ENCODE measurements at places on chromosomes 4 and X.

GRCh38 chrX:16892504-16893362, 22.6 kb upstream of the RBBP7 start:
- DNase-seq = peak; percentile 21

DNA sequence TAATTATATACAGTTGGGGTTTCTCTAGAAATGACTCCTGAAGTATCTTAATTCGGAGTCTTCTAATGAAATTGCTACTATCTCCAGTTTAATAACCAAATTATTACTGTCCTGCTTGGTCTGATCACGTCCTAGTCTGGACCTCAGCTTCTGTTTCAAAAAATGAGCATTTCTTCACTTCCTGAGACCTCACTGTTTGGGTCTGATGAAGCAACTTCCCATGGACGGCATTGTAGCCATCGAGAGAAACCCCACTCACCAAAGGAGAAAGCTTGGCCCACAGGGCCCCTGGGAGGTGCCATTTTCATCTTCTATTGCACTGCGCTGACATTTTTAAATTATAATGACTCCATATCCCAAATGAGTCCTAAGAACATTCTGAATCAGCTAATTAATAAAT, 178.0 kb downstream of the MGST2 start:
- DNase-seq = no peak

DNA sequence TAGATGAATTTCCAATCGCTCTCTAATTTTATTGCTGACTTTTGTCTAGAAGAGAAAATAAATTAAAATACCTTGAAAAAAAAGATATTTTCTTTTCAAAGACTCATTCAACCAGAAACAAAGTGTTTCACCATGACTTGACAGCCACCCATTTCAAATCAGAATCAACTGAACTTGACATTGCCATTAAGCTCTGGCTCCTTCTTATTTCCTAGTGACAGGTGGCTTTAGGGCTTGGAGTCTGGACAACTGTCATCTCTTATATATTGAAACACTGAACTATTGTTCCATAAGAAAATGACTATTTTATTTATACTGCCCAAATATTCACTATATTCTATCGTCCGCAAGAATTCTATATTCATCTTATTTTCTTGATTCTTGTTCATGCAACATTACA, 229.2 kb downstream of the SLC39A8 start:
- no peak for DNase-seq

GRCh38 chr4:166602068-166602467, 632.2 kb downstream of the SPOCK3 start:
- no peak for DNase-seq

DNA sequence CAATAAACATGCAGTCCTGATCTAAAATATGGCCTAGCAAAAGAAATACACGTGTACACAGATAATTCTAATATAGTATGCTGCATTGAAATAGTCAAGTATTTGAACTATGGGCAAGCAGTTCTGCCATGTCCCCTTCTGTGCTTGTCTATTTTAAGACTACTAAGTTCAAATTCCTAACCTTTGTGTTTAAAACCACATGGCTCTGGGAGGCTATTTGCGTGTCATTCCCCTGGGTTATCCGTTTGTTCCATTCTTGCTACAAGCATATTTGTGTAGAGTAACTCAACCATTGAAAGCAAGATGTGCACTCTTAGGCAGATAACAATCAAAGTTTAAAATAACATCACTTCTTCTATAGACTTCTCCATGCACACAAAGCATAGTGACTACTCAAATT, 25.4 kb upstream of the TBC1D1 start:
- no peak for DNase-seq

DNA sequence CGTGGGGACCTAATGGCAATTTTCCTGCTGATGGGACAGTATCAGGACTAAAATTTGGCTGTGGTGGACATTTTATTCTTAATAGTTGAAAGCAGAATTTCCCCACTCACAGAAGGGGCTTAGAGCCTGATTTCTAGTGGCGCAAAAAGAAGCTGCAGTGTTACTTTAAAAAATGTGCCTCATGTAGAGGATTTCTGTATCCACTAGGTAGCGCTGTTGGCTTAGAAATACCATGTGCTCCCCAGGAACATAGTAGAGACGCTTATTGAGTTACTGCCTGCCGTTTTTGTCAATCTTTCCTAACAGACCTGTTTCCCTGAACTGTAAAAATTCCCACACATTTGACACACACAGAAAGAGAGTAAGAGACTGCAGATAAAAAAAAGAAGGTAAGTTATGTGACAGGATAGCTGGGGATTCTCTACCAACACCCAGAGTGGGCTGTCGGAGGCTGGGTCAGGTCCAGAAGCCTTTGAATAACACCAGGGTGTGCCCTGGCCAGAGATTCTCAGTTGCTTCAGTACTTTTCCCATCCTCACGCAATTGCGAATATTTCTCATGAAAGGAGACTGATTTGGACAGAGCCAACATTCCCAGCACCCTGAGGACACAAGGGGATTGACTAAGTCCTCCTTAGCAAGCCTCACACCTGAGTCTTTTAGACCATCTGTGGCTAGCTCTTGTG, 88.4 kb downstream of the ZXDA start:
- DNase-seq = peak; percentile 10

DNA sequence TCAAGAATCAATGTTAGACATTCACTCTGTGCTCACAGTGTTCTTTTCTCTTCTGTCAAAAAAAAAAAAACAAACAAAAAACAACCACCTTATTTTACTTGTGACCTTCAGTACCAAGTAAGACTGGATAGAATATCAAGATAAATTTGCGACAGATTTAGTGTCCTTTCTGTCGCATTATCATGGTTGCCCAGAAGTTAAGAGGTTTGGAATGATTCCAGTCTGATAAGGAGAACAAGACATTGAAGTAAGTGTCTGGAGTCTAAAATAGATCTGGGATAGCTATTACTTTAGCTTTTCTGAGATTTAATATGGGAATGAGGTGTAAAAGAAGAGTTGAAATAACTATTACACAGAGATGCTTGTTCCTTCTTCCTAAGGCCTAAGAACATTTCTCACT, 31.7 kb downstream of the SNCA start:
- no peak for DNase-seq

DNA sequence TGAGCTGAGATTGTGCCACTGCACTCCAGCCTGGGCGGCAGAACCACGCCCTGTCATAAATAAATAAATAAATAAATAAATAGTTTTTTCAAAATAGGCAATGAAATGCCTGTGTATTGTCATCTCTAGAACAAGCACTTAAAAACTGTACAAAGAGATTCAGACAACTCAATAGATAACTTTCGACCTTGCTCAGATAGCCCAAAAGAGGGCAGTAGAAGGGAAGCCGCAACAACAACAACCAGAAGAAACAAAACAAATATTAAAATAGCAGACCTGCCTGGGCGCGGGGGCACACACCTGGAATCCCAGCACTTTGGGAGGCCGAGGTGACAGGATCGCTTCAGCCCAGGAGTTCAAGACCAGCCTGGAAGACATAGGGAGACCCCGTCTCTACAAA, 9.4 kb upstream of the CLDN34 start:
- no peak for DNase-seq

- DNase-seq = no peak
Observed at GRCh38 chr4:129264008-129264657, 168.2 kb downstream of the C4orf33 start.

DNA sequence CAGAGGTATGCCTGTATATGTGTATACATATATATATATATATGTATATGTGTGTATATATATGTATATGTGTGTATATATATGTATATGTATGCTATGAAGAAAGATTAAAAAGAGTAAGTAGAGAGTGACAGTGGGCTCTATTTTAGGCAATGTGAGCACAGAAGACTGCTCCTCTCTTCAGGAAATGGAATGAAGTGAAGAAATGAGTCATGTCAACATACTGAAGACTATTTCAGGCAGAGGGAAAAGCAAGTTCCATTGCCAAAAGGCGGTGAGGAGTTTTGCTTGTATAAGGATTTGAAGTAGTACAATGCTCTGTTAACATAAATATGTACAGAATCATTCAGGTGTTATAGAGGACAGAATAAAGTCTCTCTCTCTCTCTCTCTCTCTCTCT, 773.2 kb upstream of the FTHL17 start:
- no peak for DNase-seq

GRCh38 chr4:7626531-7626930, 191.8 kb upstream of the PSAPL1 start:
- DNase-seq = no peak

DNA sequence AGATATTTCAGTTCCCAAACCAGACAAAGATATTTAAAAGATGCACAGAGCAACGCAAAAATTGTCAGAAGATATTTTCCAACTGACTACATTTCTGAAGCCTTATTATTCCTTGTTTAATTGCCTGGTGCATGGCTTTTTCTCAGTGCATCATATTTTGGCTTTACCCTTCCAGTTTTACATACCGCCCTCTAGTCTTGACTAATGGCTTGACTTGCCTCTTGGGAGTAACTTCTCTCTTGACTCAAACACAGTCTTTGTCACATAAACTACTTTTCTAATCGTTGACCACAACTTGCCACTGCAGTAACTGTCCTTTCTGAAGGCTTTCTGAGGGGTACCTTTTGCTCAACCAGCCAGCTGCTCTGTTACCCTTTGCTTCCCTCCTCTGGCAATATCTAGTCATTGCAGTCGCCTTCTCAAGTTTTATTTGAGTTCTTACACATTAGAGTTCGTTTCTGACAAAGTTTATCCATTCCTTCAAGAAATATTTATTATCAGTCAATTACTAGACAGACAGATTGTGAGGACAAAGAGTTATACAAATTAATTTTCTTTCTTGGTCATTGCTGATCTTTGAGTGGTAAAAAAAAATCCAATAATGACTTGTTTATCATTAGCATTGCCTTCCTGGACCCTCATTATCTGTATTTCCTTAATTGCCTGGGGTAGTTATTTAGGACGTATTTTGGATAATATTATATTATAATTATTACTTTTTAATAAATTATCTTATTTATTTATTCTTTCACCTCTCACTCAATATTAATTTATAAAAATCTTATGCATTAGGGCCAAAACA, 506.9 kb upstream of the PCDH10 start:
- no peak for DNase-seq

DNA sequence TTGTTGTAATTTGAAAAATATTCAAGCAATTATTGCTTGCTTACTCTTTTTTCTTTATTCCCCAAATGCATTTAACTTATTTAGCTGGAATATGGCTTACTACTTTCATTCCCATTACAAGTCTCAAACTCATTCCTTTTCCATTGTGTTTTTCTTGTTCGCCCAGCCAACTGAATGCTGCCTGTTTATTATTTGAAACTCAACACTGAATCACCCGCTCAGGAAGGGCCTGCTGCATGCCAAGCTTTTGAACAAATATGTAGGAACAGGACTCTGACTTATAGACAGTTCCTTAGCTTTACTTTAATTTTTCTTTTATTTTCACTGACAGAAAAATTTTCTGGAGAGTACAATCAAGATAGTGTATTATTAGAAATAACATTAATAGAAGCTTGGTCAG, 12.9 kb downstream of the PCDH18 start:
- no peak for DNase-seq

DNA sequence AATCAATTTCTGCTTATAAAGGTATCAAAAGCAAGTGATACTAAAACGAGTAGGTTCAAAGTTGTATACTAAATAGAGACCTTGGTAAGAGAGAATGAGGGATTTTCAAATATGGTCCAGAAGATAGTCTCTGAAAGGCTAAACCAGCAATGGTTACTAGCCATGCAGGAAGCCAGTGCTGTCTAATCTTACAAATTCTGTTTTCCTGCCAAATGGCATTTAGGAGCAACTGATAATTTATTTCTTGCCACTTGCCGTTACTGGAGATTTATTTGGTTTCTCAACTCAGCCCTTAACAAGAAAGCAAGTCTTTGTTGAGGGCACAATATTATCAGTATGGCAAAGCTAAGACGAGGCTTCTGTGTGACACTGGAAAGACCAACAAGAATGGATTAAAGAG, 47.2 kb downstream of the MAP7D3 start:
- DNase-seq = no peak

DNA sequence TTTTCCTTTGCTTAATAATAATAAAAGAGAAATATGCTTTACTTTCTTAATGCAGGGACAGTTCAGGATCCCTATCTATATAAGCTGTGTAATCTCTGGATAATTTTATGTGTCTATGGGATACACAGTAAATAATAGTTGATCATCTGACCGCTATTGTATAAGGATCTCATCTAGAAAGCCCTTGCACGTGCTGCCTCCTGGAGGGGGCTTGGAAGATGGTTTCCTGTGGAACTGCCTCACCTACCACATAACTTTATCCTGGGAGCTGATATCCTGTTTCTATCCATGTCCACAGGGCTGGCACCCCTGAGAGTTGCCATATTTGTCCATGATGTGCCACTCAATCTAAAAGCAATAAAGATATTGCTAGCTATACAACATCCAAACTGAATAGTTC, 139.3 kb upstream of the FRMPD4 start:
- DNase-seq = no peak

DNA sequence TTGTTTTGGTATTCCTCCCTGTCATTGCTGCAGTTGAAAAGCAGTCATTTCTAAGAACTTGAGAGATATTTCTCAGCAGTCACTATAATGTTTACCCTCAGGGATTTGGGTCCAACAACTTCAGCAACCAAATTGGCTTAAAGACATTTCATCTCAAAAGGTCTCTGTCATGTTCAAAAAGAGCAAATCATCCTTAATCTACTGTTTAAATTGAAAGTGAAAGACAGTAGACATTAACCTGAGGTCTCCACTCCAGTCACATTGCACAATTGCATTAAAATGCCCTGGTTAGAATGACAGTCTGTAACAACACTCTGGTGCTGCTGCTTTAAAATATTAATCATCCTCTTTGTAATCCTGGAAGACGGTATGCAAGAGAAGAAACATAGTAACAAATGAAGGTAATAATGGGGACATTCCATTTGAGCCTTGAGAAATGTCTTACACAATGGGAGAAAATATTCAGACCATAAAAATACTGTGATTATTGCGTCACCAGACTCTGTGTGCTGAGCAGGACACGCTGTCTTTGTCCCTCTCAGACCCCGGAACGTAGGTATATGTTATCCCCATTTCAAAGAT, 90.2 kb upstream of the UNC5C start:
- no peak for DNase-seq

DNA sequence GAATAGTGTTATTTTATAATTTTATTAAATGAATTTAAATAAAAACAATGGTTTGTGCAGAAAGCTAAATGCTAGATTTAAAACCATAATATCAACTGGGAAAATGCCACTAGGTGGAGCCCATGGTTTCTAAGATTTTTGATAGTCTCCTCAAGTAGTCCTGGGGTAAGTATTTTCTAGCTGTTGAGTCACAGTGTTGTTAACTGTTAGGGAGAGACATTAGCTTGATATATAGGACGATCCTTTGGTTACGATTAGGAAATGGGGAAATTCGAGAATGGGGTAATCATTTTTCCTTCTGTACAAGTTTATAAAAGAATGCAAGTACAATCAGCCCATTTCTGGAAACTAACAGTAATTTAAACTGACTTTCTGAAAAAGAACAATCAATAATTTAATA, 378.4 kb downstream of the ANKRD50 start:
- DNase-seq = no peak

DNA sequence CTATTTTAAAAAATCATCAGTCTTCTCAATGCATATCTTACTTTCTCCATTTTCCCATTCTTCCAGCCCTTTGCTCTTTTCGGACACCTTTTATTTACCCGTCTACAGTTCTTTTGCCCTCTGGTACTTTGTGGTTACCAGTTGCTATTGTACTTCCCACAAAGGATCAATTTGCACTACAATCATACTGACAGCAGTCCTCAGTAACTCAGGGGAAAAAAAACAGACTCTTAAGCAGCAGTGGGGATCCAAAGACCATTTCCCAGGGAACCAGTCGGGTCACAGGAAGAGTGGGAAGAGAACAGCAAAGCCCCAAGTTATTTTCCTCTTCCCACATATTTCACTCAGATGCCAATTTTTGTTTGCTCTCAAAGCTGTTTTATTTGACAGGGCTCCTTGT, 23.1 kb downstream of the DMD start:
- DNase-seq = no peak

Measured in T-helper 17 cell (primary cell).